ENCODE measurements at places on chromosomes 12 and 14. TPM values are rescaled to one million over a fixed set of nuclear protein-coding genes. Genes with fewer than 3 reads are reported as not detected.
A peak's percentile ranks its signal among the peaks of the same experiment; 100 is the strongest.

Gene GYS2
- total RNA-seq: not detected

DNA sequence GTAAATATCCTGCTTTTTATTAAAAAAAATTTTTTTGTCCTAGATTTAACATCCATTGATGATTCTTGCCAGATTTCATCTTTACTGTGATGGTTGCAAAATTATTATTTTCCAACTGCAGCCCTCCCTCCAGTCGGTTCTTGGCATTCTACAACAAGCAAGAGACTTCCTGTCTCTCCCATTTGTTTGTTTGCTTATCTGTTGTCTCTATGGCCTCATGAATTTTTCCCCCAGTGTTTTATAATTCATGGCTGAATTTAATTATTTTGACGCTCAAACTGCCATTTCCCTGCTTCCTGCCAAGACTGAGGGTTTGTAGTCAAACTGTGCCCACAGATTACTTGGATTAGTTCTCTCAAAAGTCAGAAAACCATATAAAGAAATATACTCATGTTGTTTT is 25.9 kb downstream of the CGRRF1 start:
- DNase-seq: no peak

DNA sequence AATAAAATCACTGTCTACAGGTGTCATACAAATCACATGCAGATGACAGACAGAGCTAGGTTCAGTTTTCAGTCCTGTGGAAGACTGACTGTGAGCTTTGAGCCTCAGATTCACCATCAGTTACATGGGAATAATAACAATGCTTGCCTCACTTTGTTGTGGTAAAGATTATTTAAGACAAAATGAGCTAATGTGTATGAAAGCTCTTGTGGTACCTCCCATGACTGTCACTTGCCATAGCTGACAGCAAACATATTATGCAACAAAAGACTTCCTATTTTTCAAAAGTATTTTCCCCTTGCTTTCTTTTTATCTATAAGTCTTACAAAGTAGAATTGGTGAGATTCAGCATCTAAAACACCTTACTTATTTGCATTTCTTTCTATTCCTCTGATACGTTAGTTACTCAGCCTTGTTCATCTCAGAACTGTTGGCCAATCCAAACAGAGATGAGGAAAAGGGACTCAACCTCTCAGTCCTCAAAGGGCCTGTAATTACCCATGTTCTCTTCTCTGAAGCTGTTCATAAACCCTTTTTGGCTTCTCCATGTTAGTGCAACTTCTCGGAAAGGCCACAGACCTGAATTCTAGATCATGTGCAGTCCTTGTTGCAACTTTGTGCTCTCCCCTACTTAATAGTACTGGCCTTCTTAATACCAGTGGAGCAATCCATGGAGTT is 8.8 kb upstream of the DDHD1 start:
- no peak for DNase-seq

Gene KCNC2
- not detected for total RNA-seq

GRCh38 chr14:105902131-105902898 is 375.9 kb downstream of the TMEM121 start:
- peak; percentile 1 for DNase-seq

- peak; percentile 95 for DNase-seq
Measured at GRCh38 chr14:89425931-89426330, 8.9 kb upstream of the FOXN3 start.

DNA sequence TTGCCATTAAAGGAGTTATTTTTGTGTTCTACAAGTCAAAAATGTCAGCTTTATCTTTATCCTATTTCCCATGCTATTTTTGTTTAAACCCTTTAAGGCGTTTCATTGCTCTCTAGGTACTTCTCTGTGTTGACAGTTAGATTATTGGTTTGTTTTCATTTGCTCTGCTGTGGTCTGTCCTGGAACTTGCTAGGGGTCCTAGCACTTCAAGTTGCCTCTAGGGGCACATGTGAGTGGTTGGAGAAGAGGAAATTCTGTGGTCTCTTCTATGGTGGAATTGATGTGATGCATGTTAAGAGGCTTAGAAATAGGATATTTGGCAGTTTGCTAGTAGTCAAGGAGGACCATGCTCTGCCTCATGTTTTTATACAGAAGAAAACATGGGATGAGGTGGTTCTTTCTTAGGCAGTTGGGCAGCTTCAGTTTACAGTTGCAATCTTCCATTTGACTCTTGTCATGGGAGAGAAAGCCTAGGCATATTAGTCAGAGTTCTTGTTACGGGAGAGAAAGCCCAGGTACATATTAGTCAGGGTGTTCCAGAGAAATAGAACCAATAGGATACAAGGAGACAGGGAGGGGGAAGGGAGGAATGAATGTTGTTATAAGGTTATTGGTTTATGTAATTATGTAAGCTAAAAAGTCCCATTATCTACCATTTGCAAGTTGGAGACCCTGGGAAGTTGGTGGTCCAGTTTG is 14.4 kb downstream of the TTLL5 start:
- no peak for DNase-seq

Gene LRP1-AS
- not detected for total RNA-seq

- DNase-seq: no peak
Measured at GRCh38 chr12:106195621-106196027, 52.2 kb downstream of the CKAP4 start.

GRCh38 chr14:68193970-68194681 is 374.5 kb downstream of the RAD51B start:
- DNase-seq: no peak

DNA sequence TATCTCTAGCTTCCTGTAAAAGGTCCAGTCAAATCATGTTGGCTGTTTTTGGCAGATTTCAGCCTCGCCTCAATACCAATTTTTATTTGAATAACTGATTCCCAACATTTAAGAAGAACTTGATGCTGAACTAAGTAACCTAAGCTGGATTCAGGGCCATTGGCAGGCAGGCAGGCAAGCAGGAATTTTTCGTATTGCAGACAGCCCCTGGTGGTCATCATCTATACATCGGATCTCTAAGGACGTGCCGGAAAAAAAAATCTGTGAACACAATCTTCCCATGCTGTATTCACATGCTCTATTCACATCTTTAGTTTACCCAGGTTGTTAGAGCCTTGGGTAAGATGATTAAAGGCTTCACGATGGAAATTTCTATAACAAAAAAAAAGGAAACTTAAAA is 7.0 kb downstream of the VCPKMT start:
- no peak for DNase-seq

Gene CLEC4C
- total RNA-seq: not detected

DNA sequence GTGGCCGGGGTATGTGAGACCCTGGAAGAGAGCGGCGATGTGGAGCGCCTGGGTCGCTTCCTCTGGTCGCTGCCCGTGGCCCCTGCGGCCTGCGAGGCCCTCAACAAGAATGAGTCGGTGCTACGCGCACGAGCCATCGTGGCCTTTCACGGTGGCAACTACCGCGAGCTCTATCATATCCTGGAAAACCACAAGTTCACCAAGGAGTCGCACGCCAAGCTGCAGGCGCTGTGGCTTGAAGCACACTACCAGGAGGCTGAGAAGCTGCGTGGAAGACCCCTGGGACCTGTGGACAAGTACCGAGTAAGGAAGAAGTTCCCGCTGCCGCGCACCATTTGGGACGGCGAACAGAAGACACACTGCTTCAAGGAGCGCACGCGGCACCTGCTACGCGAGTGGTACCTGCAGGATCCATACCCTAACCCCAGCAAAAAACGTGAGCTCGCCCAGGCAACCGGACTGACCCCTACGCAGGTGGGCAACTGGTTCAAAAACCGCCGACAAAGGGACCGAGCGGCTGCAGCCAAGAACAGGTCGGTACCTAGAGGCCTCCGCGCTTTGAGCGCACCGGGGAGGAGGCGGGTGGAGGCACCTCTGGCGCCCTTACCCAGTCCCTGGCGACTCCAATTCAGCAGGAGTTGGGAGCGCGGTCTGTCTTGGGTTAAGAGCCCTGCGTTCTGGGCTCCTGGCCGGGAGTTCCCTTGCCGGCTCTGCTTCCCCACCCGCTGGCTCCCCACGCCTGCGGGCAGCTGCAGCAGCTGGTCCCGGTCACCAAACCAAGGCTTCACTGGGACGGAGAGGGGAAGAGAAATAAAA is 700 bp downstream of the SIX6 start:
- no peak for DNase-seq

DNA sequence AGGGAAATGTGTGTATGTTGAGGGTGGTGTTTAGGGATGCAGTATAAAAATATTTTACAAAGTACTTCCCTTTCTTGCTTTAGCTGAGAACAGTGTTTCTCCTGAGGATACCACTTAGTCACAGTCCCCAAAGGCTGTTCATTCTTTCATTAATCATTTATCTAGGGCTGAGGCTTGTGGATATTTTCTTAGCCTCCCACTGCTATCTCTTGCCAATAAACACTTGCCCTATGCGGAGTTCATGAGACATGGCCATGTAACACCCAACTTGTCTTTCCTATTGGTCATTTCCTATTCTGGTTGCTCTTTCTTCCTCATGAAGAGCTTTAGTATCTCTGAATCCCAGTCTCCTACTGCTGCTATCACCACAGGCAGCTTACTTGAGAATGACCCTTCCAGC is 75.1 kb downstream of the ETNK1 start:
- DNase-seq: no peak

GRCh38 chr12:104282109-104282508 is 21.4 kb upstream of the EID3 start:
- DNase-seq: no peak

GRCh38 chr14:55274146-55274545 is 2.9 kb downstream of the FBXO34 start:
- no peak for DNase-seq

- no peak for DNase-seq
Measured at GRCh38 chr12:19461999-19462398, 22.7 kb downstream of the AEBP2 start.

DNA sequence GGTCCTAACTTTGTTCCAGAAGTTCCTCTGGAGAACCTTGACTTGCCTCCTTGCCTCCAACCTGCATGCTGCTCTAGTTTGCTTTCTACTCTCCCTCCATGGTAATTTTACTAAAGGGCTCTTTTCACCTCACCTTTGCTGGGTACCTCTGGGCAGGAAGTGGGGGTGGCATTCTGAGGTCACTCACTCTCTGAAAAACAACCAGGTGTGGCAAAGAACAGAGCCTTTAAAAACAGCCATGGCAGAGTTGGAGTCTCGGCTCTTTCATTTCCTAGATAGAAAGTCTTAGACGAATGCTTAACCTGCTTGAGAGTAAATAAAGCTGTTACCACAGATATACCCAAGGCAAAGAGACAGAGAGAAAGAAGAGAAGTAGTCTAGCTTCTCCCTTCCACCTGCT is 827.9 kb downstream of the BCL11B start:
- no peak for DNase-seq

DNA sequence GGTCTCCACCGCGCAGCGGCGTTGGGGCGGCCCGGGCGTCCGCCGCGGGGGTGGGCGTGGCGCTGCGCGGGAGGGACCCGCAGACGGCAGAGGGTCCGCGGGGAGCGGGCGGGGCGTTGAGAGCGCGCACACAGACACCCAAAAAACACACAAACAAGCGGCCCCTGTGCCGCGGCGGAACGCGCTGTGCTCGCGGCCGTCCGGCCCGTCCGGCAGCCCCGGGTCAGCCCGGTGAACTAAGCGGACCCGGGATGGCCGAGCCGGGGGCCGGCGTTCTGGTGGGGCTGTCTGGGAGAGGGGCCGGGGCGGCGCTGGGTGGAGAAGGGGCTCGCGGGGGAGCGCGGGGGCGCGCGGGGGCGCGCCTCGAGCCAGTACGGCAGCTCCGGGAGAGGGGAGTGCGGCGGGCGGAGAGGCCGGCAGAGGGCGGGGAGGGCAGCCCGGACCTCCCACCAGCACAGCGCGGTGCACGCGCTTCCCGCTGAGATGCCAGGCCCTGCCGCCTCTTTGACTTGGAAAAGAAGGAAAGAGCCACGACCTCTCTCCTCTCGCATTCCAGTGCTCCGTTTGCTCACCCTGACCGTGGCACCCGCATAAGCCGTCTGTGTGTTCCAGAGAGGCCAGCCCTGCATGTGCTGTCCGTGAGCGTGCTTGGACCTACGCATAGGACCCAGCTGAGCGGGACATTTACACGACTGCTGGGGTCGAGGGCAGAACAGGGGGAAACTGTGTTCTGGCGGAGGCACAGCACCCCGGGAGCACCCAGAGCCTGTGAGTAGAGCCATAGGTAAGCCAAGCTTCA is 10.3 kb downstream of the SLC6A12 start:
- DNase-seq: no peak

- no peak for DNase-seq
Measured at GRCh38 chr12:79067977-79068376, 203.4 kb downstream of the SYT1 start.

GRCh38 chr12:94561943-94562411 is 88.4 kb downstream of the TMCC3 start:
- DNase-seq: peak; percentile 28

DNA sequence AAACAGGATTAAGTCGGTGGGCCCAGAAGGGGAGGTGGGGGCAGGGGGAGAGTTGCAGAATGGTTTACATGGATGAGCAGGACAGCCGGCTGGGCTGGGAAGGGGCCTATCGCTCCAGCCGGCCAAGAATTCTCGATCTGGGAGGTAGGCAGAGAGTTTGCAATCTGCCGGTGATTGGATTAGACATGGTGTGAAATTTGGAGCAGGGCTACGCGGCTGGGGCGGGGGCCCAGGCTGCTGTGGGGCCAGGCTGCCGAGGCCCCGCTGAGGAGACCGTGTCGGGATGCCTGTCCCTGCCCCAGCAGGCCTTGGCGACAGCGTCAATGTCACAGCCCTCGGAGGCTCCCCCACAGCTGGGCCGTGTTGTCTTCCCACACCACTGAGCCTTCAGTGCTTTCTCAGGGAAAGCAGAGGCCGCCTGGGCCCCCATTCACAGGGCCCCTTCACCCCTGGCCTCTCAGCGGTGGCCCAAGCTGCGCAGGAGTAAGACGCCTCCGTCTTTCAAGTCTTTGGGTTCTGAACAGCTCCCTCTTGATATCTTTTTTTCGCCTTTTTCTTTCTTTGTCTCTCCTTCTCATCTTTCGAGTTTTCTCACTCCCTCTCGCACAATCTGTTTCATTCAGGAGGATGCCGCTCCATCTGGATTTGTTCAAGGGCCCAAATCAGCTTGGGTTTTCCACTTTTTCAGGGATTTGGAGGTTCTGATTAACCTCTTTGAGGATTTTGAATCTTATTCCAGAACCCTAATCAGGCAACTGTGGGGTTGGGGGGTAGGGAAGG is 117.5 kb upstream of the PARP11 start:
- DNase-seq: no peak

- DNase-seq: no peak
Measured at GRCh38 chr12:25992026-25992782, 33.7 kb downstream of the RASSF8 start.

DNA sequence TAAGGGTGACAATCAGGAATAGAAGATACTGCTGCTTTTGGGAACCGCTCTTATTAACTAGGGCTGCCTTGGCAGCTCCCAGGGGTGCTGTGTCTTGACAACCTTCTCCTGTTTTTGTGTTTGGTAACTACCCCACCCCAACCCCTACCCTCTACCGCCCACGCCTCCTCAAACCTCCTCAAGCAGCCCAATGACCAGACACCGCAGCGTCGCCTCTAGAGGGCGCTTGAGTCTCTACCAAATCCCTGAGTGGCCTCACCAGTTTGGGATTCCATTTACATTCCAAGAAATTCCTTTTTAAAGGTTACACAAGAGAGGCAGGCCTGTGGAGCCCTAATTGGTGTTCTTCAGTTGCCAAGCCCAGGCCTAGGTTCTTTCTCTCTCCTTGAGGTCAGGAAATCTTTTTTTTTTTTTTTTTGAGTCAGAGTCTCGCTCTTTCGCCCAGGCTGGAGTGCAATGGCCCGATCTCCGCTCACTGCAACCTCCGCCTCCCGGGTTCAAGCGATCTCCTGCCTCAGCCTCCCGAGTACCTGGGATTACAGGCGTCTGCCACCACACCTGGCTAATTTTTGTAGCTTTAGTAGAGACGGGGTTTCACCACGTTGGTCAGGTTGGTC is 72.4 kb upstream of the USP44 start:
- peak; percentile 86 for DNase-seq

Gene ACVRL1
- total RNA-seq: 4.1 TPM
